ENCODE measurements at places on chromosomes 7 and 10.

- no peak for DNase-seq
These were observed 288.0 kb downstream of the GRID1 start for GRCh38 chr10:86078639-86079035.

- peak; percentile 4 for DNase-seq
These were observed 7.1 kb upstream of the SEMA3E start for GRCh38 chr7:83655951-83656556.

DNA sequence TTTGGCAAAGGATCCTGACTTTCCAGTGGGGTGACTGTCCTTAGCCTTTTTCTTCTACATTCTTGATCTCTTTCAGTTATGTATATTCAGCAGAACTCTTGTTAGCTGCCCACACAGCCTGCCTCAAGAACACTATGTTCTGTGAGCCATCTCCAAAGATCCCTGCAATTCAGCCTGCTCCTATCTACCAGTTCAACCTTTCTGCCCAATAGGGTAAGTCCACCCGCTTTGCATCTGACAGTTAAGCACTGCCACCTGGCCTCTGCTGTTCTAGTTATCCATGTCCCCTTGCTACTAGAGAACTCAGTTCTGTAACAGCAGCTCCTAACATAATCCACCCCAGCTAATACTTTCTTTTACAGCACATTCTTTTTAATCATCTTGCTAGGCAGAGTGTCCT lies 13.5 kb downstream of the OR9A2 start:
- DNase-seq: no peak

DNA sequence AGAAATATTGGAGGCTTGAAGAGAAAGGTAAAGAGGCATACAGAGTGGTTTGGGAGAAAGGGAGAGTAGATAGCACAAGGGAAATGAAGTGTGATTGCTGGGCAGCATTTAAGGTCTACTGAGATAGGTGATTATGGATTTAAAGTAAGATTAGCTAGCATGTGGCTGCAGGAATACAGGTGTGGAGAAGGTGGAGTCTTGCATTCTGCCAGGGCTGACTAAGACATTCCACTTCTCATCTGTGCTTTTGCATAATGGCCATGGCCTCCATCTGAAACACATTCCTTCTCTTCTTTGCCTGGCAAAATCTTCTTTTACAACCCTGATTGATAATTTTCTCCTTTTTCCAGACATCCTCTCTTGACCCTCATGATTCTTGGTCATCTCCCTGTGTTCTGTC lies 31.6 kb upstream of the PCGF5 start:
- no peak for DNase-seq

DNA sequence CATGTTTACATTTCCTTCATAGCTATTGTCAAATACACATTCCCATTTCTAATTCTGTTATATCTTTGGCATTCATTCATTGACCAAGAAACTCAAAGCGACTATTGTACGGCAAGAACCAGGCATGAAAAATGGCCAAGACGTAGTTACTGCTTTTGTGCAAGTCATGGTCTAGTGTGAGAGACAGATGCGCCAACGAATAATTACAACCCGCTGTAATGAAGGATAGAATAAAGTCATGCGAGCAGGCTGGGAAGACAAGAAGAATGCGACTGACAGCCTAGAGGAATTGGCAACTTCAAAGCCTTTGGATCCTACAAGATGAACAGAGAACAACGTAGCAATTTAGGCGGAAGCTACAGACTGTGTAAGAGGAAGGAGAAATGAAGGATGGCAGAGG lies 221.2 kb downstream of the CALN1 start:
- DNase-seq: no peak

- peak; percentile 20 for DNase-seq
These were observed 7.8 kb upstream of the BTRC start for GRCh38 chr10:101346177-101346576.

Measured in RPMI7951 (cell line).